ENCODE measurements at places on chromosomes 16 and 17.

GRCh38 chr16:11251525-11252481 lies 4.2 kb downstream of the SOCS1 start:
- DNase-seq, result peak; percentile 71

- DNase-seq, result no peak
Measured at GRCh38 chr16:84074721-84075120, 32.1 kb upstream of the SLC38A8 start.

DNA sequence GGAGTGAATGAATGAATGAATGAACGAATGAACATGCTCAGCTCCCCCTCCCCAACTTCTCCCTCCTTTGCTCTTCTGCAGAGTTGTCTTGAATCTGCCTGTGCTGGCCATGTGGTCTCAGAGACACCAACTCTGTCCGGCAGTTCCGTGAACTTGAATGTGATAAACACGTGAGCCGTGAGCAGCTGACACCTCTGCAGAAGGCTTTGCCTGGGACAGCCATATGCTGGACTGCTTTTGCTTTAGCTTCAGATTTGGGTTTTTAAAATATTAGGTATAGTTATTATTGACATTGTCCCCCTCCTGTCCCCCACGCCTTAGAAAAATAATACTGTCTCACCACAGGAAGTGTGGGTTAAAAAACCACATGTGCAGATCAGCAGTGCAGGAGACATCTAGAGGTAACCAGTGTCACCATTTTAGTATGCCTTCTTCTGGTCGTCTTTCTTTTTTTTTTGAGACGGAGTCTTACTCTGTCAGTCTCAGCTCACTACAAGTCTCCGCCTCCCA lies 83.8 kb downstream of the ABCC1 start:
- DNase-seq, result no peak

DNA sequence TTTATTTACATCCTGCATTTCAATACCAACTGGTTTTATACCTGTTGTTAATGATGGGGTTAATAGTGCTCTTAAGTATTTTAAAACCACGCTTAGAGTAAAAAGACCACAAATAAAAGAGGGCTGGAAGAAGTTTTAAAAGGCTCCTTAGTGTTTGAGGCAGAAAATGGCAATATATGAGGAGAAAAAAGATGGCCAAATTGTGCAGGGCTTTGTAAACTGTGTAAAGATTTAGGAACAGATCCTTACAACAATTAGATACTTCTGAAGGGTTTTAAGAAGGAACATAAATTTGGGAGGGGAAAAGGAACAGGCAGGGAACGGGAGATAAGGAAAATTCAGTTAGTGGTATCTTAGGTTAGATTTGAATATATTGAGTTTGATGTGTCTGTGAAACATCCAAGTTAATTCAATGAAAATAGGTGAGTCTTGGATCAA lies 12.7 kb downstream of the CDC27 start:
- no peak for DNase-seq

GRCh38 chr16:49838441-49839016 lies 17.4 kb downstream of the ZNF423 start:
- DNase-seq, result no peak

DNA sequence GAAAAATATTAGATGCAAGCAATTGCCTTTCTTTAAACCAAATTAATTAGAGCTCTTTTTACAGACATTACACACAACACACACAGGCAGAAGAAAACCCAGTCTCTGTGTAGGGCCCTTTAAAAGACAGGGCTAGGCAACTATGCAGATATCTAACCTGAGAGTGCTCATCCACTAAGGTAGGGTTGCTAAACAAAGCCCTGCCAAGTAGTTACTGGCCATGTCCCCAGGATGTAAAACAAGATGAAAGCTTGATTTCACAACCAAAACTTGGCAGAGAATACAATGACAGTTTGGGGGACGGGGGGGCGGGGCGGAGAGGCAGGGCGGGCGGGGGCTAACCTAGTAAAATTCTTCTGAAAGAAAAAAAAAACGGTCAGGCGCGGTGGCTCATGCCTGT lies 669.0 kb upstream of the CA10 start:
- DNase-seq, result no peak

DNA sequence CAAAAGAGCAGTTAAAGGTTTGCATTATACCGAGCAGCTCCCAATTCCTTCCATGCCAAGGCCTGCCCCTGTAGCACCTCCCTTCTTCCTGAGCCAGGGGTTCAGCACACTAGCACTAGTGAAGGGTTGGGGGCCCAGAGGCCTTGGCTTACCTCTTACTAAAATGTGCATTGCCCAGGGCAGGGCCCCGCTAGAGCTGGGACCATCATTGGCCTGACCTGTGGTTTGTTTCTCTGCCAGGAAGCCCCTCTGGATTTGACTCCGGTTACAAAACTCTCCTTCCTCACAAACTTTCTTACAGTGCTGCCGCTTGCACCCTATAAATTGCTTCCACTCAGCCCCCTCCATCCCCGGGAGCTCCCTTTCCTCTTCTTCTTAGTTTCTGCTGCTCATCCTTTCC lies 33.8 kb downstream of the MPRIP start:
- DNase-seq, result no peak

DNA sequence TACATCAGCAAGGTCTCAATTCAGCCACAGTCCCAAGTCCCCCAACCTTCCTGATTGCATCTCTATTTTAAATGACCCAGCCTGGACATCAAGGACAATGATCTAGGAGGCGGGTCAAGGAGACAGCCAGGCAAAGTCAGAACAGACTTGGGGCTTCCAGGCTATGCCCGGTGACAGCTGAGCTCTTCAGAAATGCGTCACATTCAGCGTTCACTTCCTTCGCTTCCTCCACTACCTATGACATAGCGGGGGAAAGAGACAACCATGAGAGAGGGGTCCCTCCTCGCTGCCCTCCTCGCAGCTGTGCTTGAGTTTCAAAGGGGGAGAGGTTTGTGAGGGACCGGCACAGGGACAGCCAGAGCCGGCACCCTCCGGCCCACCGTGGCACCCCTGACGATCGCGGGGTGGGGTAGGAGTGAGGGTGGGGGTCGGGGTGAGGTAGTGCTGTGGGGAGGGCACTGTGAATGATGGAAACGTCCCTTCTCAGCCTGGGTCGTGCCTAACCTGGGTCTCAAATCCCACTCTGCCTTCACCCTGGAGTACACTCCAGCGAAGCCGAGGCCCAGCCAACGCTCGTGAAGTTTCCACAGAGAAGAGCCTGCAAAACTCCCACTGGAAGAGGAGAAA lies 12.3 kb upstream of the LGALS3BP start:
- DNase-seq, result no peak

DNA sequence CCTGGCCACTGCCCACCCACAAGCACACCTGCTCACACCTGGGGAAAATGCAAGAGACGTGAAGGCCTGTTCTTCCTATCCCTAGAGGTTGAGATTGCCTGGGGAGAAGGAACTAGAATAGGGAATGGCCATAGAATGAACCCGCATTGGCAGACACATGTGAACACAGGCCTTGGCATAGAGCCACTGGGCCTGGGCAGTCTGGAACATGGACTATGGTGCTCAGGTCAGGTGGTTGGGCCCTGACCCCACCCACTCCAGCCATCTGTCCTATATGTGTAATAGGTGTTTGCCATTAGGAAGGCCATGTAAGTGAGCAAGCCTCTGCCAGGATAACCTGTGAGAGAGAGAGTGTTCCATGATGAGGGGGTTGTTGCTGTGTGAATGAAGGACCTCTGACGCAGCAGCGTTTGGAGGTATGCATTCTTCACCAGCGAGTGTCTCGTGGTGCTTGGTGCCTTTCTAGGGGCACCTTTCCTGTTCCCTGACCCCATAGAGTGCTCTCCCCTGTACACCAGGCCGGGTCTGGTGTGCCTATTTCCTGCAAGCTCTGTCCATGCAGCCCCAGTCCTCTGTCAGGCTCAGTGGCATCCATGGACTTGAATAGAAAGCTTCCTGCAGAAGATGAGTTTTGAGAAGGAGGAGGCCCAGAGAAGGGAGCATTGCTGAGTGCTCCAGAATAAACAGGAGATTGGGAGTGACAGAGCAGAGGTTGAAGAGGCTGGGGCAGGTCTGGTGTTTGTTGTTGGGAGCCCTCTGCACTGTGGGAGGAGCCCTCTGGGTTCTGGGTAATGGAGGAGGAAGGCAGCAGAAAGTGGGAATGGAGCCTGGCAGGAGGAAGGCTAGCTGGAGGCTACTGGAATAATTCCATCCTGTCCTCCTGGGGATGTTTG lies 15.6 kb downstream of the CTRL start:
- DNase-seq, result no peak

GRCh38 chr17:79388556-79389295 lies 222.1 kb downstream of the RBFOX3 start:
- DNase-seq, result no peak

DNA sequence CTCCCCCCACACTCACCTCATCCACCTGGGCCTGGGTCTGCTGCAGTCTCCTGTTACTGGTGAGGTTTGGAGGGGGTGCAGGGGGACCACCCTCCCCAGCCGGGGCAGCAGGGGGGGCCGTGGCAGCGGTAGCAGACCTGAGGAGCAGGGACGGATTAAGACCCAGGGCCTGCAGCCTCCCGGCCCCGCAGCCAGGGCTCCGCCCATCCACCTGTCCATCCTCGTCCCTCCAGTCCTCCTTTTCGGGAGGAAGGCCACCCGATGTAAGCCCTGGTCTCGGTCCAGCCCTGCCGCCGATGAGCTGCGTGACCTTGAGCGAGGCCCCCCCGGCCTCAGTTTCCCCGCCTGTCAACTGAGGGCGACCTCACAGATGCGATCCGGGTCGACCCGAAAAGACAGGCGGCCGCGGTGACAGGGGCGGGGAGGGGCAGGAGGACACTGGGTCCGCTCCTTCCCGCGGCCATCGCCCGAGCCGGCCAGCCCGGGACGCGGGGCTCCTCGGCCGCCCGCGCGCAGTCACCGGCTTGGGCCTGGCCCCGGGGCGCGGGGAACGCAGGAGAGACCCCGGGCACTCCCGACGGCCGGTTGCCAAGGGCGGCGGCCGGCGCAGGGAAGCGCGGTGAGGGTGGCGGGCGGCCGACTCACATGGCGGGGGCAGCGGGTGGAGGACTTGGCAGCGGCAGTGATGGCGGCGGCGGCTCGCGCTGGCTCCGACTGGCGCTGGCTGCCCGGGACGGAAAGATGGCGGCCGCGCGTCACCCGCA lies at the start of gene VAMP2:
Gene VAMP2 (minus strand): TSS at position 716 of the 764 bp plus-strand sequence. CDS start 69 bp downstream, at position 647.
- DNase-seq, result peak; percentile 83

DNA sequence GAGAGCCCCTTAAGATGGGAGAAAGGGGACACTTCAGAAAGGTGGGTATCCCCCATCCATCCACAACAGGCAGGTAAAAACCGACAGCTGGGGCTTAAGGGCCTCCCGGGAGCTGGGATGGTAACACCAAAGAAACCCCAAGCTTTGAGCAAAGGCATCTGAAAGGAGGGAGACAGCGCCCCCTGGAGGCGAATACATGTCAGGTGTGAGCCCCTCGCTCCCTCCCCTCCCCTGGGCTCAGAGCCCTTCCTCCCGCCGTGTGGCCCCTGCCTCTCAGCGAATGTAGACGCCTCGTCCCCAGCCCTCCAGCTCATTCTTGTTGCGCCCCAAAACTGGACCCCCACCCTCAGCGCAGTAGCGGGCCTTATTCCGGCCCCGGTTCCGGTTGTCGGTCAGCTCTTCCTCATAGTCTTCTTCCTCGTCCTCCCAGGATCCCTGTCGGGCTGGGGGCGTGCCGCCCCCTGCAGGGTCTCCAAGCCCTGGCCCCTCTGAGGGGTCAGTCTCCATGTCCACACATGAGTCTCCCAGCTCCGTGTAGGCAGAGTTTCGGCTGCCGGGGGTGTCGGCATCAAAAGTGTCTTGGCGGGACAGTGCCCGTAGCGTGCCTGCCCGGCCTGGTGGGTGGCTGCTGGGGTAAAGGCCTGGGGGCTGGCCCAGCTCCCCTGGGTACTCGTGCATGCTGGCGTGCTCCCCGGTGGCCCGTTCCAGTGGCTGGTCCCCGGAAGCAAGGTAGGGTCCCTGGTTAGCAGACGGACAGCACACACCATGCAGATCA lies 9.1 kb upstream of the ARL5C start:
- DNase-seq, result no peak

- DNase-seq, result no peak
Measured at GRCh38 chr17:72182371-72182873, 61.6 kb downstream of the SOX9 start.

DNA sequence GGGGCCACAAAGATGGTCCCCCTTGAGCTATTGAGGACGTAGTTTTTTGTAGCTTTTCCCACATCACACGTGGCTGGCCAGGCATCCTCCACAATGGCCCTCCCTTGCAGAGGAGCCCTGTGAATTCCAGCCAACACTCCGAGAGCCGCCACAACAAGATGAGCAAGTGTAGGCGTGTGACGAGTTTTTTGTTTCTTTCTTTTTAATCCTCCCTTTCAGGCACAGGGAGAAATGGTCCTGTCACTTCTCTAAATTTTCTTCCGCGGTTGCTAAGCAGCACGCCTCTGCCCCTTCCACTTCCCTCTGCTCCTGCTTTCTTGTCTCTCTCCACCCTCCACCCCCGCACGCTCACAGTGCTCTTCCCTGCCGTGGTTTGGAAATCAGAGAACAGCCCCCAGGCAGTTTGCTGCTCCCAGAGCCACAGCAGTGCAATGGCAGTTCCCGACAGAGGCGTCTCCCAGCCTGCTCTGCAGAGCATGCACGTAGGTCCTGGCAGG lies 68.0 kb upstream of the MRTFB start:
- no peak for DNase-seq

- no peak for DNase-seq
Measured at GRCh38 chr16:87484487-87485331, 8.1 kb downstream of the ZCCHC14 start.

DNA sequence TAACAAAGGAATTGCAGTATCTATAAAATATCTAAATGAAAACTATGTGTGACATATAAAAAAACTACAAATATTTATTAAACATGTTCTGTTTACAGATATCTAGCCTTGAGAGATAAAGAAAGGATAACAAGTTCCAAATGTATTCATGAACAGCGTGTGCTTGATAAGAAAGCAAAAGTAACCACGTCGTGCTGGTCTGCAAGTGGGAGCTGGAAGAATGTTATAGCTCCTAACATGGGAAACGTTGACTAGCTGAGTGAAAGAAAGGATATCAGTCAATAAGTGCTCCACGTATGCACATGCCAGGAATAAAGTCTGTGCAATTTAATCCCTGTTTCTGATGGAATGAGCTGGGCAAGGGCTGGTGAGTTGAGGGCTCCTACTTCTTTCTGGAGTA lies 71.2 kb upstream of the CDYL2 start:
- DNase-seq, result no peak

DNA sequence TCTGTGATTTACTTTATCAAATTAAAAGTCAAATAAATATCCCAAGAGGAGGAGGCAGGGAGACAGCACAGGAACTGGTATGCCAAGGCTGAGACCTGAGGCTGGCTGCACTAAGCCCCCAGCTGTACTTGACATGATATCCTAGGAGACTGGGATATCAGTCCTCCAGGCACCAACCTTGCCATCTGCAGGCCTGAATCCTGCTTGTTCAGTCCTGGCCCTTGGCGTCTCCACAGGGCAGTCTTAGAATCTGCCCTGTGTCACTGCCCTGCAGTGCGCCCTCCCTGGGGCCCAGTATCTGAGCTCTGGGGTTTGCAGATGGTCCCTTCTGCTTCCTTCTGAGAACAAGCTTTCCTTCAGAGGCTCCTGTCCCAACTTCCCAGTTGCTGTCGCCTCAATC lies 75.9 kb downstream of the HS3ST3A1 start:
- DNase-seq, result no peak

DNA sequence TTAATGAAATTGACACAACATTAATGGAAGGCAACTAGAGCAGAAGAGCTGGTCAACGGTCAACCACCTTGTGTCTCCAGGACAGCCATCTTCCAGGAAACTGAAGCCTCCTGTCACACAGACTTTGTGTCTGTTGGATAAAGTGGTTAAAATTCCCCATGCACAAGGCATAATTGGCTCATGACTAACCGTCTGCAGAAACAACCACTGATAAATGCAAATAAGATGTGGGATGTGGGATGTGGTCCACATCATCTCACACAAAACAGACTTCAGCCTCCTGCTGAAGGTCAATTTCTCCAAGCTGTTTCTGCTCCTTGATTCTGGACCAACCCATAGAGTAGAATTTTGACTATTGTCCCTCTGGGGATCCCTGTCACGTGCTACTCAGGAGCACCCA lies 26.9 kb upstream of the XYLT1 start:
- no peak for DNase-seq
